ENCODE measurements at places on chromosomes 7 and 10. TPM values are rescaled to one million over a fixed set of nuclear protein-coding genes. Genes with fewer than 3 reads are reported as not detected.

The LIPJ gene
- total RNA-seq, result 0.14 TPM

The NPTX2 gene
- 1.8 TPM for total RNA-seq

The WAC gene
- 101 TPM for total RNA-seq

The ZPBP gene
- not detected for total RNA-seq

The AQP1 gene
- 422 TPM for total RNA-seq

The PAPOLB gene
- 0.19 TPM for total RNA-seq

The NRG3 gene
- 1.5 TPM for total RNA-seq

The UPK3BL2 gene
- total RNA-seq, result 13.7 TPM

The MYL10 gene
- not detected for total RNA-seq

The EPHB6 gene
- 33.5 TPM for total RNA-seq

The PNLIPRP2 gene
- 1.3 TPM for total RNA-seq

The TRIL gene
- 4.6 TPM for total RNA-seq

The TAS2R41 gene
- 0.81 TPM for total RNA-seq

The GRID2IP gene
- not detected for total RNA-seq

The TMEM26 gene
- 1.1 TPM for total RNA-seq

The NAT16 gene
- total RNA-seq, result not detected

The LBX1 gene
- total RNA-seq, result not detected

The ABCB8 gene
- 24.5 TPM for total RNA-seq

Measured in posterior vena cava (tissue), 2 donors.